Nucleus accumbens (tissue), 56 donors: ENCODE measurements at places on chromosomes 2 and 18.

DNA sequence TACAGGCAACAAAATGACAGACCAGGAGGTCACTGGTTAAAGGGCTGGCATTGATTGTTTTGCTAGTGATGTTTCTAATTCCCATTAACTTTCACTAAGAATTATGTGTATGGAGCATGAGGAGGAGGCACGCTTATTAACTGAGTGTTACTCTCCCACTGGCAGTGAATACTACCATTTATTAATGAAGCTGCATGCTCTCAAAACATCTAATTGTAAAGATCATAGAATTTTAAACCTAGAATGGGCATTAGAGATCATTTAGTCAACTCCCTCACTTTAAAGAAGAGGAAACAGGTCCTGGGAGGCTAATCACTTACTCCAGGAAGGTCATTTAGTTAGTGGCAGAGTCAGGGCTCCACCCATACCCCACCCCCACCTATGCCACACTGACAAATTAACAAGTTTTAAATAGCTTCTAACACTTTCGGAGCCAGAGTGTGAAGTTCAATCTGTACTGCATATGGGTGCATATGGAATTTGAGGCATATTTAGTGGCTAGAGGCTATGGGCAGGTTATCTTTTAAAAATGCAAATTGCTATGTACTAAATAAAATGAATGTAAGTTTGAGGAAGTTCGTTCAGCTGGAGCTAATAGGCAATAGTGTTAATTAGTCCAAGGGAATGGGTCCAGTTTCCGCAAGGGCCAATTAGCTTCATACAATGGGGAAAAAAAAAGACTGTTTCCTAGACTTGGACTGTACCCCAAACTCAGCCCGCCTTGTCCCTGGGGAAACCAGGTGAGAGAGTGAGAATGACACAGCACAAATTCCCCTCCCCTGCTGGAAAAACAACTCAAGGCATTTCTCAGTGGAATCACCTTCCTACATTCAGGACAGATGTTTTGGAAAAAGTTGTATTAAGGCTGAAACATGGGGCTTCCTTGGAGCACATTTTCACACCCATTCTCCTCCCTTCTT, 178.8 kb downstream of the ICOS start:
- no peak for DNase-seq

DNA sequence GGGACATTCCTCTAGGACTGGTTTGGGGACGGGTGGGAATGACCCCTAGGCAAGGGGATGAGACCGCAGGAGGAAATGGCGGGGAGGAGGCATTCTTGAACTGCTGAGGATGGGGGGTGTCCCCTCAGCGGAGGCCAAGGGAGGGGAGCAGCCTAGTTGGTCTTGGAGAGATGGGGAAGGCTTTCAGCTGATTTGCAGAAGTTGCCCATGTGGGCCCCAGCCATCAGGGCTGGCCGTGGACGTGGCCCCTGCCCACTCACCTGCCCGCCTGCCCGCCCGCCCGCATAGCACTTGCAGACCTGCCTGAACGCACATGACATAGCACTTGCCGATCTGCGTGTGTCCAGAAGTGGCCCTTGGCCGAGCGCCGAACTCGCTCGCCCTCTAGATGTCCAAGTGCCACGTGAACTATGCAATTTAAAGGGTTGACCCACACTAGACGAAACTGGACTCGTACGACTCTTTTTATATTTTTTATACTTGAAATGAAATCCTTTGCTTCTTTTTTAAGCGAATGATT, 4.9 kb downstream of the INHBB start:
- DNase-seq: no peak

GRCh38 chr2:58568901-58569300, 327.8 kb upstream of the FANCL start:
- DNase-seq: no peak

DNA sequence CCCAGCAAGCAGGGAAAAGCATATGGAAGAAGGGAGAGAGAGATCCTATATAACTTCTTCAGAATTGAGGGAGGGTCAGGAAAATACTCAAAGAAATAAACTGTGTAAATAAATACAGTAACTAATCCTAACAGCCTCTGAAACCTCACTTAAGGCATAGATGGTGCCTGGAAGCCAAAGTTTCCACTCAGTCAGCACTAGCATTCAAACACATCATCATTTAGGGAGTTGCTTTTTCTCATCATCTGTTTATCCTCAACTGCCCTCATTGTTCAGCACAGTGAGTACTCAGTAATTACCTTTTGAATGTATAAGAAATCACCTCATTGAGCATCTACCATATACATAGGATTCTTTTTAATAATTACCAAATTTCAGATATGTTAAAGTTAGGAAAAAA, 262.9 kb downstream of the C1D start:
- DNase-seq: no peak

DNA sequence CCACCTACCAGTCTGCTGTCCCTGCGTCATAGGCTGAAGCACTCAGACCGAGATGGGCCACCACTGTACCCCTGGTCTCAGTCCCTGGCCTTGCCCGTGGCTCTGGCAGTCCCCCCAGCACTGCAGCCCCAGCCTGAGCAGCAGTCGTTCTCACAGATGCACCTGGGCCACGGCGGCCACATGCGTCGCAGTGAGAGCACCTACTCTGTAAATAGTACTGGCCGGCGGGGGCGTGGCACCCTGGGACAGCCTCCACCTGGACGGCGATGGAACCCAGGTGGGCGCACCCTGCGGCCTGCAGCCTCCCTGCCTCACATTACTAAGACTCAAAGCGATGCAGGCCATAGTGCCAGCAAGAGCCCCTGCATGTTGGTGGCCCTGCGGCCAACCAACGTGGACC, 198.8 kb downstream of the NAPG start:
- no peak for DNase-seq

GRCh38 chr2:19667085-19667484, 234.7 kb downstream of the TTC32 start:
- DNase-seq: no peak
